ENCODE measurements at places on chromosomes 2 and 18. TPM values are rescaled to one million over a fixed set of nuclear protein-coding genes. Genes with fewer than 3 reads are reported as not detected.

SETBP1 gene
- total RNA-seq, result 3.7 TPM

ZNF512 gene
- 38.4 TPM for total RNA-seq

ERBB4 gene
- total RNA-seq, result 1.4 TPM

MLPH gene
- 16.5 TPM for total RNA-seq

FLACC1 gene
- 0.10 TPM for total RNA-seq

TMEM198 gene
- 25.6 TPM for total RNA-seq

WDFY1 gene
- total RNA-seq, result 103 TPM

PMS1 gene
- 57.6 TPM for total RNA-seq

GPAT2 gene
- 2.2 TPM for total RNA-seq

TSPYL6 gene
- total RNA-seq, result not detected

GRCh38 chr2:156077041-156077742 is 255.3 kb downstream of the NR4A2 start:
- DNase-seq, result no peak

GRCh38 chr18:37403100-37403781 is 162.4 kb downstream of the CELF4 start:
- DNase-seq, result no peak

- no peak for DNase-seq
These were observed 150.6 kb downstream of the PRPF40A start for GRCh38 chr2:152566728-152567069.

GRCh38 chr2:238439917-238440316 is 13.2 kb downstream of the ASB1 start:
- no peak for DNase-seq

DNA sequence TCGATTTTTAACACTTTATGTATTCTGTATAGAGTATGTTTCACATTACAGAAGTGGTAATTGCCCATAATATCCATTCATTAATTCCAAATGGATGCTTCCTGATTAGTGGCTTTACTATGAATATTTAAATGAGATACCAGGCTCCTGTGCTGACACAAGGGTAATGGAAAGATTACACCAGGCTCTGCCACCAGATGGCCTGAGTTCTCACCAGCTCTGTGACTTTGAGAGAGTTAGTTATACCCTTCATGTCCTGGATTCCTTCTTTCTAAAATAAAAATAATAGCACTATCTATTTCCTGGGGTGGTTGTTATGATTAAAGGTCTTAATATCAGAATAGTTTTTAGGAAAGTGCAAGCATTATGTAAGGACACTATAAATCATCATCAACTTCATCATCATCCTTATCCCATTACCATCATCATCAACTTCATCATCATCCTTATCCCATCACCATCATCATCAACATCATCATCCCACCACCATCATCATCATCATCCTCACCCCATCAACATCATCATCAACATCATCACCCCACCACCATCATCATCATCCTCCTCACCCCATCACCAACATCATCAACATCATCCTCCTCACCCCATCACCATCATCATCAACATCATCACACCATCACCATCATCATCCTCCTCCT is 151.8 kb downstream of the DNER start:
- DNase-seq, result no peak

- no peak for DNase-seq
These were observed 28.4 kb downstream of the EIPR1 start for GRCh38 chr2:3349211-3349693.

- no peak for DNase-seq
These were observed 39.6 kb downstream of the MSH6 start for GRCh38 chr2:47822518-47822917.

- DNase-seq, result peak; percentile 41
These were observed 20.1 kb upstream of the TTC39C start for GRCh38 chr18:23994361-23994902.

GRCh38 chr18:68429841-68430240 is 285.1 kb downstream of the TMX3 start:
- DNase-seq, result no peak

DNA sequence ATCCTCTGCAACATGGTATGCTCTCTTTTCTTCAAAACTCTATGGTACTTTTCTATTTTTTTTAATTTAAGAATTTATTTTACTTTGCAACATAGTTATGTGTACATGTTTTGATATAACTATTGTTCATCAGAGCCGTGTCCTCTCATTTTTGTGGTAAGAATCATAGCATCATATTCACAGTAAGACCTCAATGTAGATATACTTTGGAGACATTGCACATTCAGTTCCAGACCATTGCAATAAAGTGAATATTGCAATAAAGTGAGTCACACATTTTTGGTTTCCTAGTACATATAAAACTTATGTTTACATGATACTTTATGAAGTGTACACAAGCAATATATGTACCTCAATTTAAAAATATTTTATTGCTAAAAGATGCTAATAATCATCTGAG is 22.7 kb upstream of the LINC00305 start:
- no peak for DNase-seq

GRCh38 chr2:236180831-236181453 is 12.8 kb upstream of the GBX2 start:
- DNase-seq, result peak; percentile 92

DNA sequence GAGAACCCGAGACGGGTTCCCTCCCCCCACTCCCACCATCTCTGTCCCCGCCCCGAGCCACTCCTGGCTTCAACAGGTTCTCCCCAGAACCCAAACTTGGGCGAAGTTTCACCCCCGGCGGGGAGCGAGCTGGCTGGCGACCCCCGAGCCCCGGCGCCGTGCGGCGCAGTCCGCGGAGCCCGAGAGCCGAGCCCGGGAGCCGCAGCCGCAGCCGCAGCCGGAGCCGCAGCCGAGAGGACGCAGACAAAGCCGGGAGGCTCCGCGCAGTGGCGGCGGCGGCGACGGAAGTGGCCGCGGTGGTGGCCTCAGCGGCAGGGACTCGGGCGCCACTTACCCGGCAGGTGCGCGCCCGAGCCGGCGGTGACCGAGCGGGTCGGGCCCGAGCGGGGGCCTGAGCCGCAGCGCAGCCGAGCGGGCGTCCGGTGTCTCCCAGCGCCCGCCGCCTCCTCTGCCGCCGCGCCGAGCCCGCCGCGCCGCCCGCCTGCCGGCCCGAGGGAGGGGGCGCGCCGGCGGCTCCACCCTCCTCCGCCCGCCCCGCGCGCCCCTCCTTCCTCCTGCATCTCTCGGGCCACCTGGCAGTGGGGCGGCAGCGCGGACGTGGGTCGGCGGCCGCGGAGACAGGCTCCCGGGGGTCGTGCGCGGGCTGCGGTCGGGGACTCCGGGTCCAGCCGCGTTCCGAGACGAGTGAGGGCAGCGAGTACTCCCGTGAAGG is at the start of gene ECEL1:
Gene ECEL1 (minus strand): TSS at position 450 of the 712 bp plus-strand sequence. CDS start 1,181 bp downstream, outside the sequence.
- DNase-seq, result peak; percentile 66

- no peak for DNase-seq
These were observed 106.4 kb downstream of the BCL2L11 start for GRCh38 chr2:111226876-111227700.

GRCh38 chr2:100013892-100014677 is 128.3 kb downstream of the AFF3 start:
- peak; percentile 27 for DNase-seq

DNA sequence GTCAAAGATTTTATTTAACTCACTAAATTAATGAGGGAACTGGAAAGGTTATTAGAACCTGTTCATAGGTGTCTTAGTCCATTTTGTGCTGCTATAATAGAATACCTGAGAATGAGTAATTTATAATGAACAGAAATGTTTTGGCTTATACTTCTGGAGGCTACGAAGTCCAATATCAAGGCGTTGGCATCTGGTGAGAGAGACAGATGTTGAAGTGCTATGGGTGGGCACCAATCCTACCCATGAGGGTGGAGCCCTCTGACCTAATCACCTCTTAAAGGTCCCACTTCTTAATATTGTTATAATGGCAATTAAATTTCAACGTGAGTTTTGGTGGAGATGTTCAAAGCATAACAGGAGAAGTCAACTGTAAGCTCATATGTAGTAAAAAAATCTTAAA is 5.1 kb downstream of the RPIA start:
- no peak for DNase-seq

DNA sequence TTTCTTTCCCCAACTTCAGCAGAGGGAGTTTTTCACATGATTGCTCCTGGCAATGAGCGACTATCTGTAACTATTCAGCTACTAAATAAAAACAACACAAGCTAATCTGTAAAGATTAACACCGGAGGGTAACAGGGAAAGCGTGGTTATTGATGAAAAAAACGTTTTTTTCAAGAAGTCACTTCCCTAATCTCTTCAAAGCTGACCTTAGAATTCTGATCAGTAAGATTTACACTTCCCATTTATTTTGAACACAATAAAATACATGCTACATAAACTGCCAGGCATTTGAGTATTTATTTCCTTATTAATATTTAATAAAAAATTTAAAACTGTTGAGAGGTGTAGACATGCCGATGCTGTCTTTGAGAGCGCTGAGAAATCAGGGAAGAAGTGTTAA is 207.4 kb upstream of the HDAC4 start:
- no peak for DNase-seq
